ENCODE measurements at places on chromosomes 11 and 22.

- no peak for DNase-seq
Observed at GRCh38 chr11:80816454-80816847, 1375.6 kb upstream of the TENM4 start.

DNA sequence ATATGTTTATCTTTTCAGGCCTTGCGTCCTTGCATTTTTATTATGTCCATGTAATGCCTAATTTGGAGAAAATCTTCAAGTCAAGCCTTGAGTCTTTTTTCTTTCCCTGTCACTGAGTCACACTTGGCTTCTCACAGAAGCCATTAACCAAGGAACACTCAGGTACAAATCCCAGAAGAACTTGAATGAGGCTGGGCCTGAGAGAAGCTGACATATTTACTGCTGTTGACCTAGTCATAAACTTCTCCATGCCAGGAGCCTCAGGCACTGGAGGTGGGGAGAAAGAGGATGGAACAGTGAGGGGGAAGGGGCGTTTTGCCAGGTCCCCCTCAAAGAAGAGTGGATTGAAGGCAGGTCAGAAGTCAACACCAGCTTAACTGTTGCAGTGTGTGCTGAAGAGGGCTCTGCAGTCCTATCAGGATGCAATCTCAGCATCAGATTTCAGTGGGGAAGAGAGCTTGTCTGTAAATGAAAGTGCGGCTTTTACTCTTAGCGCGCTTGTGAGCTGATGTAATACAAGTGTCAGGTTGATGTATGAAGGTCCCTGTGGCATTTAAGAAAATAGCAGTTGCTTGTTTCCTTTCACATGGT lies 526.0 kb downstream of the ETS1 start:
- peak; percentile 22 for DNase-seq

GRCh38 chr22:50296658-50297490 lies 10.6 kb downstream of the PLXNB2 start:
- DNase-seq = no peak

- no peak for DNase-seq
Observed at GRCh38 chr11:132455044-132455443, 1077.3 kb downstream of the OPCML start.

DNA sequence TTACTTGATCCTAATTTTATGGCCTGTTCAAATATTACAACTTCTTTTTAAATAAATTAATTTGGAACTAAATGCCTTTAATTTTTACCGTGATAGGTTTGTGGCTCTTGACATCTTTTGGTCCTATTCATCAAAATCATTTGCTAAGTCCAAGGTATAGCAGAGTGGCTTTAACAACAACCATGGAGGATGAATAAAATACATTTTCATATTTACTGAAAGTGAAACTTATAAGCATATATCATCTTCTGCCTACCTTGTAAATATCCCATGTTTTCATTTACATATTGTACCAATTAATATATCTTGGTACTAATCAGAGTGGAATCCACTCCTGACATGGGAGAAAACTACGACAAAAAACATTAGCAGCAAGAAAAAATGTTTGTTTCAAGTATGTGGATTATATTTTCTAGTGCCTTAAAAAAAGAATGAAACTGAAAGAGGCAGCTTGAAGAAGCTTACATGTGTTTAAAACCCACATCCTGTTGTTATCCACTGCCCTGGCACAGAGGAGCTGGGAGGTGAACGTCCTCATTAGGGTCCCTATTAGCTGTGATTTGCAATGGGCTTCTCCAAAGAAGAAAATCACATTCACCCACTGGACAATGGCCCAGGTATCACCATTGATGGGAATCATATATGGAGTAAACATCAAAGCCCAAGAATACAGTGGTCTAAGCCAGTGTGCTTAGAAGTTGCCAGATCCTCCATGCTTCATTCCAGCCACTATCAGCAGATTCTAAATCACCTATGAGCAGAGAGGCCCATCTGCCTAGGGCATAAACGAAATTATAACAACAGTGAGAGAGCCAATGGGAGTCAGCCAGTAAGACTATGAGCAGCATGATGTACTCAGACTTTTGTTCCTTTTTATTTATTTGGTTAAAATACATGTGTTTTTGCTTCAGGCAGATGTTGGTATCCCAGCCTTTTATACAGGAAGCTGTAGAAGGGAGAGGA lies 84.7 kb downstream of the MAML2 start:
- peak; percentile 63 for DNase-seq

DNA sequence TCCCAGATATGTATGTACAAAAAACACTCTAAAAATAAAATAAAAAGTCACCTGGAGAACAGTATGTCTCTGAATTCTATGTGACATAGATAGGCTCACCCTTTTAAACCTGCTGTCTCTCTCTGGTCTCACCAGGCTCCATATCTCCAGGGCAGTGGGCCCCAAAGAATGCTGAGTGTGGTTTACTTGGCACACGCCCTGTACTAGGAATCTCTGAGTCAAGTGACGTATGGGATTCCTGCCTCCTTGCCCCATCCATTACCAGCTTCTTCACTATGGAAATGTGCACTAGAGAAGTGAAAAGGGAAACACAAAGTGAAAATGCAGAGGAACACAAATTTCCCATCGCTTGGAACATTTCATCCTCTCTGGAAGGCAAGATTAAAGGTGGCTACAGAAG lies 722.2 kb upstream of the TENM4 start:
- peak; percentile 30 for DNase-seq

GRCh38 chr22:41512421-41513194 lies 31.7 kb downstream of the POLR3H start:
- DNase-seq = peak; percentile 73

DNA sequence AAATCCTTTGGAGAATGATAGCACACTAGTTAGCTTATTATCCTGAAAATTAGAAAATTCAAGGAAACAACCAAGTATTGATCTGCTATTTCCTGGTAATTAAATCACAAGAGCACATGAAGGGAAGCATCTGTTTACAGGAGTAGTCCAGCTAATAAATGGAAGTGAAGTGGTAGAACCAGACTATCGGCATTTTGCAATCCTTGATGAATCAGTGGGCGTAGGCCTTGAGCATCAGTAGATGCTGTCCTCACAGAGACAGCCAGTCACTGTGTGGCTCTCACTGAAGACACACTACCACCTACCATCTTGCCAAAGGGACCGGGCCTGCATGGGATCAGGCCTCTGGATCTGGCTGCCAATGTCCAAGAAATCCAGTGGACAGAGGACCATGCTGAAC lies 69.8 kb downstream of the FBLN1 start:
- no peak for DNase-seq
